Activated CD4-positive, CD25-positive, alpha-beta regulatory T cell treated with anti-CD3 and anti-CD28 coated beads, Interleukin-2, amount 50 U/mL, for 72 hours (primary cell): ENCODE measurements at places on chromosomes 6 and 20.

DNA sequence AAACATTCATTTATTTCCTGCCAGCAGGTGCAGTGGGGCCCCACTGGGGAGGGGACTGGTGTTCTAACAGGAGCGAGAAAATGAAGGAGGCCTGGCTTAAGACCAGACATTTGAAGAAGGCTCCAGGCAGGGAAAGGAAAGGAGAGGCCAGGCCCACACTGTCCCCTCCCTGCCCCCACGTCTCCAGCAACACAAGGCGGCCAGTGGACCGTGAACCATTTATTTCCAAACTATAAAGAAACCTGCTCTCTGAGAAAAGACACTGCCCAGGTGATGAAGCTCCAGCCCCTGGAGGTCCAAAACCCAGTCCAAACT is 41.4 kb upstream of the CDH22 start:
- DNase-seq, result no peak

DNA sequence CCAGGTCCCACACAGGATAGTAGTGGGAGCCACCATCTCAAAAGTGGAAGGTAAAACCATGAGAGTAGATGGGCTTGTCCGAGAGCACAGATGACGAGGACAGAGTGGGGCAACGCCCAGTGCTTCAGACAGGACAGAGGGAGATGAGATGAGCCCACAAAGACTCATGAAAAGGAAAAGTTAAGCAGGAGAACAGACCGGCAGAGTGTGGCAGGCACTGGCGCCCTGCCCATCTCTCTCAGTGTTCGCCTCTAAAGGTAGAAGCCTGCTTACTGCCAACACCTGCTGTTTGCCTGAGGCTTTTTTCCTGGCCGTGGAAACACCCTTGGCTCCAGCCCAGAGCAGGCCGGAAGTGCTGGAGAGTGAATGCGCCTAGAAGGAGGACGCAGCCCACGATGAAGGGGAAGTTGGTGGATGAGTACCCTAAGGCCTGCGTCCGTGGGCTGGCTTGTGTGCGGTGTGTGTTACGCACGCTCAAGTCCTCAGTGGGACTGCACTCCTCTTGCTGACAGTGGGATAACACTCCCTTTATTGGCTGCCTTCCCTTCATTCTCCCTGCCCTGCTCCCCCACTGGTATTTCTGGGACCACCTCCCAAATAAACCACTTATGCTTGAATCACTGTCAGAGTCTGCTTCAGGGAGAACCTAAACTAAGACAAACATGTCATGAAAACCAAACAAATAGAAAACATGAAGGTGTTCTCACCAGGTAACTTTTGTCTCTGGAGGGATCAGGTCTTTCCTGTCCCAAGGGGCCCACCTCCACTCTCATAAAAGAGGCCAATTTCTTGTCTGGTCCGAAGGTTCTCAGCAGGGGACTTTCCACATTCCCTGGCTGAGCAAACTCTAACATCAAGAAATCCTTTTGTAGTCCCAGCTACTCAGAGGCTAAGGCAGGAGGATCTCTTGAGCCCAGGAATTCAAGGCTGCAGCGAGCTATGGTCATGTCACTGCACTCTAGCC is 9.1 kb upstream of the FOXP4 start:
- no peak for DNase-seq

GRCh38 chr6:91600561-91600960 is 1013.7 kb upstream of the MAP3K7 start:
- no peak for DNase-seq

- no peak for DNase-seq
Observed at GRCh38 chr6:5450073-5450472, 188.8 kb downstream of the FARS2 start.

GRCh38 chr6:169862043-169862891 is 110.8 kb downstream of the ERMARD start:
- DNase-seq, result no peak

DNA sequence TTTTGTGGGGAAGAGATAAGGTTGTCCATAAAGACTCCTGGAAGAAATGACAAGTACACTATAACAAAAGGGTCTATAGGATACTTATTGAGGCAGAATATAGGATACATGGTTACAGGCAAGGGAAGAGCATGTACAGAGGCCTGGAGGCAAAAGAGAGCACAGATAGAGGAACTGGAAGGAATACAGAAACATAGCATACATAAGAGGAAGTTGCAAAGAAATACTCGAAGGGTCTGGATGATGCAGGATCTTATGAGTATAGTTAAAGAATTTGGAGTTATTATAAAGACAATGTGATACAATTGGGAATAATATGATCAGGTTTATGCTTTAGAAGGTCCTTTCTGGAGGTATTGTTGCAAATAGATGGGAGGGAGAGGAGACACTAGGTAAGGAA is 592.7 kb upstream of the POU3F2 start:
- no peak for DNase-seq
